Activated T-helper 9 cell treated with anti-CD3 and anti-CD28 coated beads, Interleukin-2, amount 50 U/mL, for 16 hours (primary cell): ENCODE measurements at places on chromosomes 3 and 15.

DNA sequence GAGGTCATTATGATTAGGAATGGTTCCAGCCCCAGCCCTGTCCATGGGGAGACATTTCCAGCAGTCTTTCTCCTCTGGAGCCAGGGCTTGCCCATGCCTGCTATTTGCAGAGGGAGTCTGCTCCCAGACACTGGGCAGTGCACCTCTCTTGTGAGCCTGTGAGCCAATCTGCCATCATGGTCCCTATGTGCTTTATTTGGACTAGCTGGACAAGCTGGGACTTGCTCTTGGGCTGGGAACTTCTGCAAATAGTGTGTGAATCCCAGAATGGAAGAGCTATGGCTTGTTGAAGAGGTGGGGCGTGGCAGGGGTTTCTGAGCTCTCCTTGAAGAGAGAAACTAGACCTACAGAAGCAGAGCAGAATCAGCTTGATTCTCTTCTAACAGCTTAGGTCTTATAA lies 53.7 kb upstream of the KY start:
- no peak for DNase-seq

DNA sequence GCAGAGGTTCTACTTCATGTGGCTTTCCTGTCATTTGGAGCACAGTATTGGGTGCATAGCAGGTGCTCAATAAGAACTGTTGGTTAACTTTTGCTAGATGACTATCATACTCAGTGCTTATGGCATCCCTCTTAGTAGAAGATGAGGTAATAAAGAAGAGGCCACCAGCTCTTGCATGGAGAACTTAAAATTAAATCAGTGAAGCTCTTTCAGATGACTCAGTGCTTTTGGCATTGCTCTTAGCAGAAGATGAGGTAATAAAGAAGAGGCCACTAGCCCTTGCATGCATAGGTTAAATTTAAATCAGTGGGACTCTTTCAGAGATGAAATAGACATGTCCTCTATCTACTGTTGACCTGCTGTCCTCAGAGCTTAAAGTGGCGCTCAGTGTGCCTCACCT lies 109.4 kb upstream of the FGF7 start:
- DNase-seq, result no peak

DNA sequence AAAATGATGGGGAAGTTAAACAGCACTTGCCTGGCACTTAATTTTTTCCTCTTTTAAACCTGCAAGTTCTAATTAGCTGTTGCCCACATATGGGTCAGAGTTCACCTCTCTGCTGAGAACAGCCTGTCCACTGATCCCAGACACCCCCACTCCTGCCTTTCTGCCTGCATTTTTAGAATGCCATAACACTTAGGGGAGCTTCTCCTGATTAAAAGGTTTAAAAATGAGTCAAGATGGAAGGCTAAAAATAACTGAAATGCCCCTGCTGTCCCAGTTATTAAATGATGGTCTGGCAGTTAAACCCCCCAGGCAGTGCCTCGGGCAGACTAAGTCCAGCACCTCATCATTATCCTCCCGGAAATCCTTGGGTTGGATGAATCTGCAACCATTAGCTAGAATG lies 913.6 kb upstream of the ARPP21 start:
- no peak for DNase-seq

- no peak for DNase-seq
These were observed 26.4 kb downstream of the POLG start for GRCh38 chr15:89308236-89308635.
